Airway epithelial cell (primary cell): ENCODE measurements at places on chromosomes 4 and X. TPM values are rescaled to one million over a fixed set of nuclear protein-coding genes. Genes with fewer than 3 reads are reported as not detected.

ZNF157 gene
- total RNA-seq: 0.14 TPM in 2 replicates

ATP8A1 gene
- 0.14 and 0.74 TPM in 2 replicates for total RNA-seq

NONO gene
- total RNA-seq: 276 and 299 TPM in 2 replicates

WNK3 gene
- 0.37 and 0.92 TPM in 2 replicates for total RNA-seq

ITIH6 gene
- total RNA-seq: not detected in 2 replicates

ADGRA3 gene
- 29.4 and 29.5 TPM in 2 replicates for total RNA-seq

RASSF6 gene
- 5.4 and 6.4 TPM in 2 replicates for total RNA-seq

DDX53 gene
- not detected in 2 replicates for total RNA-seq

WWC2 gene
- 10.6 and 11.8 TPM in 2 replicates for total RNA-seq

RASL11B gene
- total RNA-seq: 1.5 and 3.1 TPM in 2 replicates

RBMXL3 gene
- not detected in 2 replicates for total RNA-seq

CSAG2 gene
- not detected in 2 replicates for total RNA-seq

FGF5 gene
- 0.19 and 1.1 TPM in 2 replicates for total RNA-seq

ZNF185 gene
- total RNA-seq: 121 and 163 TPM in 2 replicates

SPANXC gene
- total RNA-seq: not detected in 2 replicates

SPANXN4 gene
- not detected in 2 replicates for total RNA-seq

LARP7 gene
- total RNA-seq: 25.4 and 26.5 TPM in 2 replicates

TCEAL2 gene
- 0.09 TPM in 1 of 2 replicates, not detected in the other for total RNA-seq

PDZD11 gene
- 52.3 and 58.8 TPM in 2 replicates for total RNA-seq

HUWE1 gene
- 69.7 and 101 TPM in 2 replicates for total RNA-seq

MAGEA11 gene
- total RNA-seq: not detected in 2 replicates

PPP1R3F gene
- total RNA-seq: 4.7 and 6.2 TPM in 2 replicates

NDST3 gene
- not detected in 2 replicates for total RNA-seq

CHIC1 gene
- 2.0 and 2.6 TPM in 2 replicates for total RNA-seq

CXCL1 gene
- 61.5 and 97.3 TPM in 2 replicates for total RNA-seq

HTR2C gene
- total RNA-seq: not detected in 2 replicates

SYP gene
- 0.14 and 0.51 TPM in 2 replicates for total RNA-seq

UNC5C gene
- not detected in 2 replicates for total RNA-seq

ZCCHC12 gene
- total RNA-seq: not detected in 2 replicates

P2RY4 gene
- 0.21 TPM in 1 of 2 replicates, not detected in the other for total RNA-seq

SMIM10L2A gene
- 1.5 and 2.5 TPM in 2 replicates for total RNA-seq
